ENCODE measurements at places on chromosomes 7 and 10. TPM values are rescaled to one million over a fixed set of nuclear protein-coding genes. Genes with fewer than 3 reads are reported as not detected.

OIT3 gene
- 1.1 TPM for total RNA-seq

- DNase-seq, result no peak
- no peaks in the 10 kb centered on the region for H3K27me3 ChIP-seq
- H3K4me3 ChIP-seq, result no peak overlapping the region
- no peaks in the 10 kb centered on the region for H3K36me3 ChIP-seq
Observed at GRCh38 chr7:22350466-22351328, 6.3 kb downstream of the RAPGEF5 start.

DNA sequence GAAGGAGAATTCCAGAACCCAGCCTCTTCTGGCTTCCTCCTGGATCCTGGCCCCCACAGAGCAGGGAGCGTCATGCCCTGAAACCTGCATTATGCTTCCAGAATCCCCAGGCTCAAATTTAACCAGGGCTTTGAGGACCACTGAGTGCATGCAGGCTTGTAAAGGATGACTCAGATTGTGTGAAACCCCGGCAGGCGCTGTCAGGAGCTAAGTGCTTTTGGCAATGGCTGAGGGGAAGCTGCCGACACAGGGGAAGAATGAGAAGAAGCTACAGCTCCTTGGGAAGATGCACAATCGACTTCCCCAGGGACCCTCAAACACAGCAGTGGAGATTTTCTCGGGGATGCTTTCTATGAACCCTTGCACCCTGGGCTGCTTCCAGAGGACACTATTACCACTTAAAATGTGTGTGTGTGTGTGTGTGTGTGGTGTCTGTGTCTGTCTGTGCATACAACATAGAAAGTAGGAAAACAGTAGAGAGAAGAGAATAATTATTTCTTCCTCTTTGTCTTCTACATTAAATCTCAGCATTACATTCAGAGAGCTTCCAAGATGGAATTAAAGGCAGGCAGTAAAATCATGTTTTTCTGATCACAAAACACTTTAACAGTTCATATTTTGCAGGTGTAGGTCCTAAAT, 183.5 kb upstream of the INHBA start:
- no peaks in the 10 kb centered on the region for H3K36me3 ChIP-seq
- no peak overlapping the region for H3K4me3 ChIP-seq
- H3K27ac ChIP-seq, result no peak overlapping the region

DNA sequence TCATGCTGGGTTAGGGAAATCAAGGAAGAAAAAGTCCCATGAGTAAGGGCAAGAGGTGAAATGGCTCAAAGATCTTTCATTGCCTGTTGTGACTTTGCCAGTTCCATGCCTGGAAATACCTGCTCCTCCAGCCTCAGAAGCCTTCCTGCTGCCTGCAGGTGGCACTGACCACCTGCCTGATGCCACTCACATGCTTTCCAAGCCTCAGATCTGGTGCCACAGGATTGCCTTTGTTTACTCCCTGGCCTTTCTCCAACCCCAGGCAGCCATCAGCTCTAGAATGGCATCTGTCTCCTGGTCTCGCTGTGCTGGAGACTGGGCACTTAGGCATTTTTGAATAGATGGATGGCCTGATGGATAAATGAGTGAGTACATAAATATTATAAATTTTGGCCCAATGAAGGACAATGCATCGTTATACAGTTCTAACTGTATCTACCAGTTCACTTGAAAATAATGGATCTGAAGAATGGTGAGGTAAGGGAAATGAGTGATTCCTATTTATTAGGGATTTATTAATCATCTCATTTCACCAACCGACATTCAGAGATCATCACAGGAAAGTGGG, 657.2 kb downstream of the INHBA start:
- H3K27ac ChIP-seq, result no peak overlapping the region
- no peaks in the 10 kb centered on the region for H3K4me1 ChIP-seq
- DNase-seq, result no peak
- no peak overlapping the region for H3K4me3 ChIP-seq
- H3K27me3 ChIP-seq, result no peaks in the 10 kb centered on the region

- no peak overlapping the region for H3K4me3 ChIP-seq
- no peaks in the 10 kb centered on the region for H3K27me3 ChIP-seq
- no peak overlapping the region for H3K27ac ChIP-seq
- H3K36me3 ChIP-seq, result no peaks in the 10 kb centered on the region
- no peak for DNase-seq
Observed at GRCh38 chr7:124201768-124202349, 169.0 kb upstream of the TMEM229A start.

- DNase-seq, result no peak
- no peaks in the 10 kb centered on the region for H3K27me3 ChIP-seq
- H3K27ac ChIP-seq, result no peak overlapping the region
- no peak overlapping the region for H3K4me3 ChIP-seq
Observed at GRCh38 chr7:134461916-134462315, 3.0 kb upstream of the AKR1B1 start.

Measured in thymus (tissue), 14 donors.